Fibroblast of the aortic adventitia (primary cell): ENCODE measurements at places on chromosomes 5 and 9.

DNA sequence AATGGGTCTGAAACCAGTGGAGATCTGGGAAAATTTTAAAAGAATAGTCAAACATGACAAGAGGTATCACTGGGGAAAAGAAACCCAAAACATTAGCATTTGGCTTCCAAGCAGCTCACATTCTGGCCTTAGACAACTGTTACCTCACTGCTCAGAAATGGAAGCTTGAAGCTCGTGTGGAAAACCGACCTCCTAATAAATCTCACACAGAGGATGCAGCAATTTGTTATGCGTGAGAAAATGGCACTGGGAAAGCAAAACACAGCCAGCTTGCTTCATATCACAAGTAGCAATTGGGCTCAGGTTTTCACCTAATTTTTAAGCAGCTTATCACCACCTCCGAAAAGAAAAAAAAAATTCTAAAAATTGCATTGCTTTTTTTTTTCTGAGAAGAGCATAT is 103.3 kb upstream of the TAS2R1 start:
- DNase-seq = peak; percentile 22

DNA sequence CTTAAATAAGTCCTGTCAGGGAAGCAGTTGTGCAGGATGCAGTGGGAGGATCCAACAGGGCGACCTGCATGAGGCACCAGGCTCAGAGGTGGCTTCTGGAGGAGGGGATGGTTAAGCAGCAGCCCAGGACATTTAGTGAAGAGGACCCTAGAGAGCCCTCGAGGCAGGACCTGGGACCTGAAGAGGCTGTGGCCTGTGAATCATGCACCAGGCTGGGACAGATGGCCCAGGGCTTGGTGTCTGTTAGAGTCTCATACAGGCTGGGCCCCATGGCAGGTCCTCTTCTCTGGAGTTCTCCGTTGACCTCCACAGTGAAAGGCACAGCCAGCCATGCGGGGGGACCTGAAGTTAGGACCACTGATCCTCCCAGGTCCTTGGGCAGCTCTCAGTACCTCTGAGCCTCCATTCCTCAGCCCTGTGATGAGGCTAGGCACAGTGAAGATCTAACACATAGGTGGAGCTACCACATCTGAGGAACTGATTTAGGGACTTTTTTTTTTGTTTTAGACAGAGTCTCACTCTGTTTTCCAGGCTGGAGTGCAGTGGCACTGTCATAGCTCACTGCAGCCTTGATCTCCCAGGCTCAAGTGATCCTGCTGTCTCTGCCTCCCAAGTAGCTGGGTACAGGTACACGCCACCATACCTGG is 60.8 kb upstream of the GARNL3 start:
- DNase-seq = no peak

- no peak for DNase-seq
Observed at GRCh38 chr9:135221951-135222631, 134.6 kb downstream of the OLFM1 start.

DNA sequence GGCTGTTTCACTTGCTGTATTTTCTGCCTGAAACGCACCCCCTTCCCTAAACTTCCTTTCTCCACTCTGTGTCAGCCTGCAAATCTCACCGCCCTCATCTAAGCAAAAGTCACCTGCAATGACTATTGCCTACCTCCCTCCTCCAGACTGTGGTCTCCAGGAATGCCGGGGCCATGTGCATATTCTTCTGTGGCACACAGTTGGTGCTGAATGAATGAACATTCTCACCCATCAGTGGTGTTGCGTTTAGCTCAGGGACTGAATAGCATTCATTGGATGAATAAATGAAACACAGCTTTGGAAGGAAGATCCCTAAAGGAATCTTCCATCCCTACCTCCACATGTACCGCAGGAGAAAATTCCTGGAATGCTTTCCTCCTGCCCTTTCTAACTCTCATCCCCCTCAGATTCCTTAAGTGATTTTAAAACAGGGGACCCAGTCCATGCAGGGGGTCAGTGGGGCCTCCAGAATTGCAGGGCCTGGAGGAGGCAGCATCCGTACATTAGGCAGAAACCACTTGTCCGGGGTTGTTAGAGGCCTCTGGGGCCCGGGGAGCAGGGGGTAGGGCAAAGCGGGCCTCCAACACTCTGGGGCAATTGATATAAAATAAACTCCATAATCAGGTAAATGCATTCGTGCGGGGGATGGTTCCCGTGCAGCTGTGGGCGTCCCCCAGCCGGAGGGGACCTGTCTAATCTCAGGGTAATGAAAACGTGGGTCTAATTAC is 28.3 kb upstream of the PTGS1 start:
- DNase-seq = no peak

DNA sequence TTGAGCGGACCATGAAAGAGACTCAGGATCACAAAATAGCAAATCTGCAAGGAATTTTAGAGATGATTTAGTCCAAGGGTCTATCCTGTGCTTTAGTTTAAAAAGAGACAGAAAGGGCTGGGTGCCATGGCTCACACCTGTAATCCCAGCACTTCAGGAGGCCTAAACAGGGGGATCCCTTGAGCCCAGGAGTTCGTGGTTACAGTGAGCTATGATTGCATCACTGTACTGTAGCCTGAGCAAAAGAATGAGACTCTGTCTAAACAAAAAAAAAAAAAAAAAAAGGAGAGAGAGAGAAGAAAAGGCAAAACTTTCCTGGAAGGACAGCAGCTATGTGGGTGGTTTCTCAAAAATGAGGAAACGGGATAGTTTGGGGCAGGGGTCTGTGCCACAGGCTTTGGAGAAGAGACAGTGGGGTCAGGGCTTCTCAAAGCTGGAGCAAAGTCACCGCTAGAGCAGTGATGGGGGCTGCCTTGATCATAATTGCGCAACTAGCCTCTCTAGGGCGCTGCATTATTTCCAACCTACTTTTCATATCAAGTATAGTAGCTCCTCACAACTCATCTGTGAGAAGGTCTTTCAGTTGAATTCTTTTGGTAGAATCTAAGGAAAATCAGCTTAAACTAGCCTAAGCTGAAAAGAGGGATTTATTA is 8.5 kb upstream of the ANKH start:
- peak; percentile 49 for DNase-seq

GRCh38 chr5:67542479-67542878 is 345.9 kb upstream of the CD180 start:
- DNase-seq = no peak

DNA sequence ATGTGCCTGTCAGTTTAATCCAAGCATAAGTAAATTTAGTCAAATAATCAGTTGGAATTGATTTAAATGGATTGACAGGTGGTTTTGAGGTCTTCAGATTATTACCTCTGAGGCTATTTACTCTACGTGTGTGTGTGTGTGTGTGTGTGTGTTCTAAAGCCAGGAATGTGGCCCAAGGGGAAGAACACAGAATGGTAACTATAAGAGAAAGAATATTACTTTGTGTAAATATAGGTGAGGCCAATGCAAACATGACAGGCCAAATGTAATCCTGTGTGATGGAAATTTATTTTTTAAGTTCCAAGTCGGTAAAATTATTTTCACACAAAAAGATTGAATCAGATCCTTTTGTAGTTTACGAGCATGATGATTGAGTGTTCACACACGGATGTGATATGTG is 390.0 kb downstream of the PLK2 start:
- DNase-seq = no peak

DNA sequence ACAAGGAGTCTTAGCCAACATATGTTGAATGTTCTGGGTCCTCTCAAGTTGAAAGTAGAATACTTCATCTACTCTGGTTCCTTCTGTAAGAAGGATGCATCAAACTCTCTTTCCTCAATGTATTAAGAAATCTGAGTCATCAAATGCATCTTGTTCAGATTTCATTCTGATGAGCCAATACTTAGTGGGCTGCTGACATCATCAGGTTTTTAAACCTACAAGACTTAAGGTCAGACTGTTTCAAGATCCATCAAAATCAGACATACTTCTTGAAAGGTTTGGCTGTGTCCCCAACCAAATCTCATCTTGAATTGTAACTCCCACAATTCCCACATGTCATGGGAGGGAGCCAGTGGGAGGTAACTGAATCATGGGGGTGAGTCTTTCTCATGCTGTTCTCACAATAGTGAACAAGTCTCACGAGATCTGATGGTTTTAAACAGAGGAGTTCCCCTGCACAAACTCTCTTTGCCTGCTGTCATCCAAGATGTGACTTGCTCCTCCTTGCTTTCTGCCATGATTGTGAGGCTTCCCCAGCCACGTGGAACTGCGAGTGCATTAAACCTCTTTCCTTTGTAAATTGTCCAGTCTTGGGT is 168.8 kb downstream of the RAPGEF6 start:
- DNase-seq = peak; percentile 76

DNA sequence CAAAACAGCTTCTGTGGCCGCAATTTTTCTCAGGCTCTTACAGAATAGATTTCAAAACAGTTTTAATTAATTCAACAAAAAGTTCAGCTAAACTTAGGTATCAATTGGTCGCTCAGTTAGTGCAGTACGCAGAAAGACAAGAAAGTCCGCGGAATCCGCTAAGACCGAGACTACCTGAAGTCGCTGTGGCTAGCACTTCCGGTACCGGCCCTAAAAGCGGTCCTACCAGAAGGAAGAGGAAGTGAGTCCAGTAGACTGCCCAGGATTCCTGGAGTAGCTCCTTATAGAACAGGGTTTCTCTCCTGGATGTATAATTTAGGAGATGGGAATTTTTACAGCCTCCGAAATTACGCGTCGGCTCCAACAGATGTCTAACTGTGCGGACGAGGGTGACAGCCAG is 16.6 kb upstream of the PCDHB2 start:
- no peak for DNase-seq

GRCh38 chr5:102670224-102670836 is 84.8 kb upstream of the PAM start:
- DNase-seq = peak; percentile 17

DNA sequence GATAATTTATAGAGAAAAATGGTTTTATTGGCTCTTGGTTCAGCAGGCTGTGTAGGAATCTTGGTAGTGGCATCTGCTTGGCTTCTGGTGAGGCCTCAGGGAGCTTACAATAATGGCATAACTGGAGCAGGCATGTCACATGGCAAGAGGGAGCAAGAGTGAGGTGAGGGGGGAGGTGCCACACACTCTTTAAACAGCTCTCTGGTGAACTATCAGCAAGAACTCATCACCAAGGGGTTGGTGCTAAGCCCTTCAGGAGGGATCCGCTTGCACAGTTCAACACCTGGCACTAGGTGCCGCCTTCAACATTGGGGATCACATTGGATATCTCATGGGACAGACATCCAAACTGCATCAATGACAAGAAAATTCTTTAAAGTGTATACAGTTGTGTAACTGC is 10.5 kb downstream of the GPBP1 start:
- DNase-seq = no peak

DNA sequence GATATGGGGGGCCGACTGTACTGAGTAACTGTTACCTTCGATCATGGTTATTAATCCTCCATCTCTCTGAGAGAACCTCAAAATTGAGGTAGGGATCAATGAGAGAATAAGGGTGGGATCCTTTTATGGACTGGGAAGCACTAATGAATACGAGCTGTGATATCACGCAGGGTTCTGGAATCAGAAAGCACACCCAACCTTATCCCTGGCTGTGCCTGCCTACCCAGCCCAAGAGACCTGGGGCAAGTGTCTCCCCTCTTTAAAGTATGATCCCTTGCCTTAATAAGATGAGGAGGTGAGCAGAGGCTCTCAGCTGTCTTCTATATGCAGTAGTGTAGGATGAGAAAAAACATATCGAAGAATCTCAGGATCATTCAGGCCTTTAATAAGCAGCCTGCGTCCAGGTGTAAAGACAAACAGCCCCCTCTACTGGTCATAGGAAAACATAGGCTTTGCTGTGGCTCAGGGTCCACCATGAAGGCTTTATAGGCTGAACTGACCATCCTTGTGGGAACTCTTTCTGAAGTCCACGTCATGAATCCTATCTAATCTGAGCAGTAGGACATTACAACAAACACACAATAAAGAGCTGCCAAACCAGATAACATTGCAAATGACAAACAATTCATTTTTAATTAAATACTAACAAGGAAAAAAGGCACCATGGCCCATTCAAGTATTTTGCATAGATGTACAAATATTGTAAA is 16.8 kb downstream of the NIPAL4 start:
- peak; percentile 76 for DNase-seq

- no peak for DNase-seq
Observed at GRCh38 chr9:34562135-34562745, 27.3 kb downstream of the CNTFR start.

GRCh38 chr5:132020568-132021339 is 9.3 kb upstream of the ACSL6 start:
- no peak for DNase-seq

- peak; percentile 85 for DNase-seq
Observed at GRCh38 chr9:121289026-121289771, 21.2 kb downstream of the GSN start.

- DNase-seq = no peak
Observed at GRCh38 chr9:27633764-27634163, 60.5 kb upstream of the C9orf72 start.

- no peak for DNase-seq
Observed at GRCh38 chr9:6818292-6818922, 60.6 kb downstream of the KDM4C start.

DNA sequence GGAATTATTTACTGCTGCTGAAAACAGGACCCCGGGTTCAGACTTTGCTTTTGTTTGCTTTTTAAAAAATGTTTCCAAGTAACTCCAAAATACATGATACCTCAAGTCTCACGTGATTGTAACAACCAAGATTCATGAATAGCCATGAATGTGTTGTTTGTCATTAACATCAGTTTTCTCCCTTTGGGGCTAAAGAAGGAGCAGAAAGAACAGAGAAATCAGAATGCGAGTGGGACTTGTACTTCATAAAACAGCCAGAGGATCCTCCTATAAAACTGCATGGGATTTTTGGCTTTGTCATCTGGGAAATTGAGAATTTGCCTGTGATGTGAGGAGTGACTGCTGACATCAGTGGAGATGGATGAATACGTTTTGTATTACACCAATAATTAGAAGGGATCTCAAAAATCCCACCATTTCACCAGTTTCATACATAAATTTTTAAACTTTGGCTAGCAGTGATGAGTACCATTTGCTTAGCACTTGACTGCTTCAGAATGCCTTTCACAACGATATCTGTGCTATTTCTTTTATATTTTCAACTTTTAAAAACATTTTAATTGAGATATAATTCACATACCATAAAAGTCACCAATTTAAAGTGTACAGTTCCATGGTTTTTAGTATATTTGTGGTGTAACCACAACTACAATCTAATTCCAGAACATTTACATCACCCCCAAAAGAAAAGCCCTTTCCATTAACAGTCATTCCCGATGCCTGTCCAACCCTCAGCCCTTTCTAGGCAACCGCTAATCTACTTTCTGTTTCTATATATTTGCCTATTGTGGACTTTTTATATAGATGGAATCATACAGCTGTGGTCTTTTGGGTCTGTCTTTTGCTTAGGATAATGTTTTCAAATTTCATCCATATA is 126.9 kb upstream of the ANKRD55 start:
- no peak for DNase-seq

DNA sequence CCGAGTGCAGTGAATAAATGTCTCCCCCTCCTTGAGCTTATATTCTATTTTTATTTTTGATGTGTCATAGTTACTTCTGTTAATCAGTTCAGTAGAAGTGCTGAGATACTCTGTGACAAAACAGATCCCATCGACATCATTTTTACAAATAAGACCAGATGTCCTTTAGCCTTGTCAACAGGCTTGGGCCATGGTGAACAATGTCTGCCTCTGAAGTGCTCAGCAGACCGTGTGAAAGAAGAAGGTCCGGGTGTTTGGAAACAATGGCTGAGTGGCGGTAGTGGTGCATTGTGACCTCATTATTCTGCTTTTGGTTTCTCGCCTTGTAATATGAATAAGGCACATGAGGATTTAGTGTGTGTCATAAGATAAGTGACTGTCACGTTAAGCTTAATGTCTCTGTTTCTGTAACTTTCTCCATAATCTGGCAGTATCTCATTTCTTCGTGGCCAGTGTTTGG is 71.2 kb downstream of the SYK start:
- no peak for DNase-seq

- DNase-seq = peak; percentile 32
Observed at GRCh38 chr5:56414066-56414465, 180.9 kb upstream of the ANKRD55 start.
